ENCODE measurements at places on chromosomes 3 and 15. TPM values are rescaled to one million over a fixed set of nuclear protein-coding genes. Genes with fewer than 3 reads are reported as not detected.

DNA sequence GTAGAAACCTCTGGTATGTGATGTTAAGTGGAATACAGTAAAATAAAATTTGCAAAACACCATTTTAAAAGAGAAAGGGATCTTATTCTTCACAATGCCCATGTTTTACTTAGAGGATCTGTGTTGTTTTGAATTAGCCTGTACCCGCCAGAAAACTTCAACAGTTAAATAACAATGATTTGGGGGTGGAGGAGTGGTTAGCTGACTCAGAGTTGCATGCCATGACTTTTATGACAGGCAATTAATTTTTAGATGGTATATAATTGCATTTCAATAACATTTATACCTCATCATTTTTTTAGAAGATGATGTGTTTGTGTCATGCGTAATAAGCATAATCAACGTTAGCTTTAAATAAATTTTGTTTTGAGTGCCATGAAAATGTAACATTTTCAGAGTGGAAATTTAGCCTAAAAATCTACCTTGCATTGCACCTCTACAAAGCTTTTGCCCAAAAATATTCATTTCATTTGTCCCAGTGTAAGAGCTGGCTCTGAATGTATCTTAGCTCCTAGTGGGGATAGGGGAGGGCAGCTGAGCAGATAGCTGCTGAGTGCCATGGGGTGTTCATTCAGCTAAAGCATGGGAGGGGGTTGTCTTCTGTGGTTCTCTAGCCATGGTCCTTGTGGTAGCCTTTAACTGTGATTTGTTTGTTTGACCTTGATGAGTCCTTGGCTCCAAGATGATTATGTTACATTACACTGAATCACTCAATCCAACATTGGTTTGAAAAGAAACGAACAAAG lies 379.8 kb downstream of the LPP start:
- no peak for DNase-seq

- DNase-seq: no peak
Observed at GRCh38 chr15:88653200-88654064, 14.6 kb downstream of the ISG20 start.

DNA sequence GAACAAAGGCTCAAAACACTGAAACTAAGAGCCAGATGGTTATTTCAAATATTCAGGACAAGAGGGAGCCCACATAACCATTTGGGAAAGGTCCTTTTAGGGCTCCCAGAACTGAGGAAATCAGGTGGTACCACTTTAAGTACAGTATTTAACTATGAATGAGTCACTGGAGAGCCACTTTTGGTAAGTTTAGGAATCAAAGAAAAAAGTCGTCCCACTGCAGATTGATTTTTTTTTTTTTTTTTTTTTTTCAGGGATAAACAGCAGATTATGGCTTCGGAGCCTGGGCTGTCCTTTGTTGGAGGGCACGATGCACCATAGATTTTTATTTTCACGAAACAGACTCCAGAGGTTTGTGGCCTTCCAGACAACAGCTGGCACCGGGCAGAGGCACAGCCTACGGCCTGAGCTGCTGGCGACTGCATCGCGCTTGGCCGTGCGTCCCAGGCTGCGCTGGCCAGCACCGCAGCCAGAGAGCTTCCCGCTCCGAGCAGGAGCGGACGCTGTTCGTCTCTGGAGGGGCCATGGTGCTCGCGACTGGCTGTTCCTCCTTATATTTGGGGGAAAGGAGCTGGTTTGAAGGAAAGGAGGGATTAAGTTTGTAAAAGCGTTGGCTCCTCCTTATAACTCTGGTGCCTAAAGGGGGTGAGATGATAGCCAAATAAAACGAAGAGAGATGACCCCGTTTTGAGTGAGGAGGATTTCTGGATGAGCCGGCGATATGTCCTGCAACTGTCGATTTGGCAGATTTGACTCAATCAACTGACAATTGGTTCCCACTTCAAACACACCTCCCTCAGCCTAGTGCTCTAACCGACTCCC lies 152.9 kb upstream of the GOLIM4 start:
- no peak for DNase-seq

- no peak for DNase-seq
Observed at GRCh38 chr3:188234132-188234531, 80.2 kb downstream of the LPP start.

DNA sequence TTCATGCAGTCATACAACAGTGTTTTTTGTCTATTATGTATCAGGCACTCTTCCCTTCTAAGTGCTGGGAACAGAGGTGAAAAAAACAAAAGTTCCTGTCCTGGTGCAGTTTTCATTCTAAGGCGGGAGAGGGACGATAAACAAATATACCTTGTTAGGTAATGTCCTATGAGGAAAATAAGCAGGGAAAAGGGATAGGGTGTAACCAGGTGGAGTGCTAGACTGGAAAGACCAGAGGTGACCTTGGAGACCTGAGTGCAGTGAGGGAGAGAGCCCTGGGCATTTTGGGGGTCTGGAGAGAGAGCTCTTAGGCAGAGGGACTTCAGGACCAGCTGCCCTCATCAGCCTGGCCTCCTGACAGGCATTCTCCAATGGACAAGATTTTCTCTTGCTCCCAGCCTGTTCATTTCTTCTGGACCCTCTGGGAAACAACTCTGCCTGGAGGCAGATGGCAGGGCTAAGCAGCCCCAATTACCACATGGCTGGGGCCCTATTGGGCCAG lies 97.2 kb upstream of the TJP1 start:
- no peak for DNase-seq

DNA sequence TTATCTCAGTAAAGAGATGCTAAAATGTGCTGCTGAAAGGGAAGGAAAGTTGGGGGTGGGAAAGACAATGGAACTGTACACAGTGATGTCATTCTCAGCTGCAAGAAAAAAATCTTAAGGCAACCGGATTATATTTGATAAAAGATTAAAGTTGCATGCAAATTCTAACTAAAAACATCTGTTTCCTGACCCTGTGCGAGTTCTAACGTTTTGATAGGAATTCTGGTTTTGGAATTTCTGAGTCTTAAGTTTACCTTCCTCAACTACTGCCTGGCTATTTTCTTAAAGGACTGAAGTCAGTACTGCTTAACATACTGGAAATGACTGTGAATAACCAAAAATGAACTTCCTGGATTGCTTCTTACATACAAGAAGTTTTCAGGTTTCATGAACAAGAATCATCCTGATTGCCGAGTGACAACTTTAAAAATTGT lies 115.5 kb downstream of the SLC25A26 start:
- DNase-seq: no peak

DNA sequence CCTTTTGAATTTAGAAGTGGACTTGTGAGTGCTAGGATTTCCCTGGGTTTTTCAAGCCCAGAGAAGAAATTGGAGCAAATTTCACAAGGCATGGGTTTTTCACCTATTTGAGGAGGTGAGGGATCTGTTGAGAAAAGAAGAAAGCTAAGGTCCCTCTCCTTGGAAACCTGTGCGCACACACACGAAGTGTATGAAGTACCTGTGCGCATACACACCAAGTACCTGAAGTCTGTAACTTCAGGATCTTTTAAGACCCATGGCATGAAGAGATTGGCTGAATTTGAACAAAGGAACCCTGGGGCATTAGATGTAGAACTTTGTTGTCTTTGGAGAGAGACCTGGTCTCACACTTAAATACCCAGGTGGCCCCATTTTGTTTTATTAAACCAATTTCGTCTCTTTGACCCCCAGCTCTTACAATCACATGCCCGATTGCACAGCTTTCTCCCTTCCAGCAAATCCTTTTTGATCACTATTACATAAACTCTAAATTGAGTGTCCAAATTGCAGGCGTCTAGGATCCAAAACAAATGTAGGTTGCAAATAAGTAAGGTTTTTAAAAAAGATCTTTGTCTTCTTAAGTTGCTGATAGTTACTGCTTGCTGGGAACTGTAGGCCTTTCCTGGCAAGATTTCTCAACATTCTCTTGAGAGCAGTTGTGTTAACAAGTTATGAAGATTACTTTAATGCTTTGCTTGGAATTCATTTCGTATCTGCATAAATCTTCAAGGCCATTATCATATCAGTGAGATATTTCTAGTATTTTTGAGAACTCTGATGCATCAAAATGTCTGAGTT lies 64.3 kb downstream of the CMTM8 start:
- DNase-seq: no peak

GRCh38 chr3:194166682-194167479 lies 30.9 kb downstream of the HES1 start:
- DNase-seq: no peak

GRCh38 chr15:71511796-71512681 lies 298.3 kb upstream of the NR2E3 start:
- no peak for DNase-seq

DNA sequence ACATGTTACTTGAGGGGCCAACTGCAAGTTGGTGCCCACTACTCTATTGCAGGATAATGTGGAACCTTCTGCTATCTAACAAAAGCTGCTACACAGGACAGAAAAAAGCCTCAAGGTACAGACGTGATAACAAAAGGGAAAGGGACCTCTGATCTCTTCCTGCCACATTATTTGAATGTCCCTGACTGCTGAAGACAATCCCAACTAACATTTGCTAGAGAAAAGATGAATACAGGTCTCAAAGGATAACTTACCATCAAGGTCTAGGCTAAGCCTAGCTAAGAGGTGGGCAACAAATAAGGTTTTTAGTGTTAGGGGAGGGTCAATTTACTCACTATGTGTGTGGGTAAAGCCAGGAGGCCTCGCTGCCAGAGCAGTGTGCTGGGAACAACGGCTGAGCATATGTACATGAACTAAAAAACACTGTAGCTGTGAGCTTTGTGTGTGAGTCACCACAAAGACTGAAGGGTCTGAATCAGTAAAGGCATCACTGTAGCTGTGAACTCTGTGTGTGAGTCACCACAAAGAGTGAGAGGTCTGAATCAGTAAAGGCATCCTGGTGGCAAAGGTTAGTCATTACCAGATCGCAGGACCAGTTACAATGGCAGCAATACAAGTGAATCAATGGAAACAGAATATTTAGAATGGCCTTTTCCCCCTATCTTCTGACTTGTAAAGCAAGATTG lies 111.7 kb downstream of the LMLN start:
- DNase-seq: no peak

Gene EPHB1
- 0.75 TPM for total RNA-seq

- no peak for DNase-seq
Observed at GRCh38 chr15:40618023-40618422, 24.0 kb downstream of the KNL1 start.

DNA sequence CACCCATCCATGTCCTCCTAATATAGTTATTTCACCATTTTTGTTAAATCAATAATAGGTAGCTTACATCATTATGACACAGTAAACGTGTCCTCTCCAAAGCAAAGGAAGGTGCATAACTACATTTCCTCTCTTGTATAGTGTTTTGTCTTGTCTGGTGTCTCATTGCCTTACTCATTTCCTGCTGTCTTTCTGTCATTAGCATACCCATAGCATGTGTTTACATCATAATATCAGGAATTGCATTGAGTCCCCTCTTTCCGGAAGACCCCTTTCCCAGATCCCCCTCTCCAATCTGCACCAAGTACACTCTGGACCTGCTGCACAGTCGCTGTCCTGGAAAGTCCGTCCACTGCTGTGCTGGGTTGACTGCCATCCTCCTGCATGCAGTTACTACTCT lies 47.9 kb downstream of the SOX14 start:
- no peak for DNase-seq

Gene NTRK3
- total RNA-seq: 3.5 TPM

DNA sequence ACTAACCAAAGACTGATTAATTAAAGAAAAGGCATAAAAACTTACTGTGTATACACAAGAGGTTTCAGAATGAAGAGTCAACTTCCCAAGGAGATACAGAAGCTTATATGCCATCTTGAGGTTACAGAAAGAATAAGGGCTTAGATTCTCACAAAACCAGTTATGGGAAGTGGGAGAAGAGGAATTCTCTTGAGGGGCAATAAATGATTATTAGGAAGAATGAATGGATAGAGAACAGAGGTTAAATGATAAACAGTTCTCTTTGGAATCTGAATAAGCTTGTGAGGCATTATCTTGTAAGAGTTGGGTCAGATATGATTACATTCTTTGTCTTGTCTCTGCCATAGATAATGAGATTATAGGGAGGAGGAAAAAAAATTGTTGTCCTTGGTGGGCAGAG lies 126.7 kb upstream of the SPATA16 start:
- no peak for DNase-seq

GRCh38 chr3:126186749-126187148 lies 6.4 kb upstream of the ALDH1L1 start:
- DNase-seq: no peak

Gene HYAL2
- 348 TPM for total RNA-seq

Gene SLC22A13
- total RNA-seq: 0.94 TPM

Gene ATP13A4
- not detected for total RNA-seq

Gene RAF1
- 112 TPM for total RNA-seq

Gene BLOC1S6
- 95.5 TPM for total RNA-seq

GRCh38 chr3:40829876-40830275 lies 305.1 kb downstream of the ZNF621 start:
- DNase-seq: no peak

DNA sequence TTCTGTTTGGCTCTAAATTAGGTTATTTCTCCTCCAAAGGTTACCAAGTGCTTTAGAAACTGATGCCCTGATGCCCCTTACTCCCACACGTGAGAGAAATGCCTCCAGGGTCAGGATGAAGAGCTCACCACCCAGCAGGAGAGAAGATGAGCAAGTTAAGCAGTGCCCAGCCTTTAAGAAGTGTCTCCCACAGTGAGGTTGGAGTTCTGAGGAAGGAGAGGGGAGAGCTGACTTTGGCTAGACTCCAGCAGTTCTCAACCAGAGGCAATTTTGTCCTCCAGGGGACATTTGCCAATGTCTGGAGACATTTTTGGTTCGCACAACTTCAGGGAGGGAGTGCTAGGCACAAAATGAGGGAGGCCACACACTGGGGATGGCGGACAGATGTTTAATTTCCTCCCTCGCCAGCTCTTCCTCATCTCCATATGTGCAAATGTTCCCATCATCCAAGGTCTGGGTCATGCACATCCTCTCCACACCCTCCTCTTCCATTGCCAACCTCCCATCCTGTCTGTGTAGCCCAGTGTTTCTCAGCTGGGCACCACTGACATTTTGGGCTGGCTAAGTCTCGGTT lies 50.6 kb upstream of the SLC7A14 start:
- no peak for DNase-seq

Gene GATM
- total RNA-seq: 10.0 TPM

Gene PARP9
- 84.0 TPM for total RNA-seq

Gene ZBED2
- not detected for total RNA-seq

GRCh38 chr3:41394896-41395295 lies 195.6 kb downstream of the CTNNB1 start:
- DNase-seq: no peak

- no peak for DNase-seq
Observed at GRCh38 chr15:42483677-42484076, 7.3 kb downstream of the ZNF106 start.

Gene PPIP5K1
- 18.2 TPM for total RNA-seq

Gene CADPS
- 4.4 TPM for total RNA-seq
